ENCODE measurements at places on chromosomes 11 and 22. TPM values are rescaled to one million over a fixed set of nuclear protein-coding genes. Genes with fewer than 3 reads are reported as not detected.

DNA sequence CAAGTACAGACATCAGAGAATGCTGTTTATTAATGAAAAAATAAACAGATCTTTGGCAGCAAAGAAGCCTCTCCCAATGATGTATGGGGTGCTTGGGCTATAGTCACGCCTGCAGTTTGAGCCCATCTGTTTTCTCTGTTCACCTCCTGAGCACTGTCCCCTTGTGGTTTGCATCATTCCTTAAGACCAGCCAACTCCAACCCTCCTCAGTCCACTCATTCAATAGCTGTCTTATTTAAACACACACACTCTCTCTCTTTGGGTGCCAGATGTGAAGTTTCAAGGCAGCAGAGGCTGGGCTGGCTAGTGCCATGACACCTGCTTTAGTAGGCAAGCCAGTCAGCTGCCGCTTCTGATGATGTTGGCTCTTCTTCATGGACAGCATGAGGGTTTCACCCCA is 58.1 kb downstream of the POLD3 start:
- no peaks in the 10 kb centered on the region for H3K4me1 ChIP-seq
- H3K4me3 ChIP-seq = no peak overlapping the region
- DNase-seq = no peak
- H3K27ac ChIP-seq = no peak overlapping the region
- H3K27me3 ChIP-seq = no peaks in the 10 kb centered on the region

DNA sequence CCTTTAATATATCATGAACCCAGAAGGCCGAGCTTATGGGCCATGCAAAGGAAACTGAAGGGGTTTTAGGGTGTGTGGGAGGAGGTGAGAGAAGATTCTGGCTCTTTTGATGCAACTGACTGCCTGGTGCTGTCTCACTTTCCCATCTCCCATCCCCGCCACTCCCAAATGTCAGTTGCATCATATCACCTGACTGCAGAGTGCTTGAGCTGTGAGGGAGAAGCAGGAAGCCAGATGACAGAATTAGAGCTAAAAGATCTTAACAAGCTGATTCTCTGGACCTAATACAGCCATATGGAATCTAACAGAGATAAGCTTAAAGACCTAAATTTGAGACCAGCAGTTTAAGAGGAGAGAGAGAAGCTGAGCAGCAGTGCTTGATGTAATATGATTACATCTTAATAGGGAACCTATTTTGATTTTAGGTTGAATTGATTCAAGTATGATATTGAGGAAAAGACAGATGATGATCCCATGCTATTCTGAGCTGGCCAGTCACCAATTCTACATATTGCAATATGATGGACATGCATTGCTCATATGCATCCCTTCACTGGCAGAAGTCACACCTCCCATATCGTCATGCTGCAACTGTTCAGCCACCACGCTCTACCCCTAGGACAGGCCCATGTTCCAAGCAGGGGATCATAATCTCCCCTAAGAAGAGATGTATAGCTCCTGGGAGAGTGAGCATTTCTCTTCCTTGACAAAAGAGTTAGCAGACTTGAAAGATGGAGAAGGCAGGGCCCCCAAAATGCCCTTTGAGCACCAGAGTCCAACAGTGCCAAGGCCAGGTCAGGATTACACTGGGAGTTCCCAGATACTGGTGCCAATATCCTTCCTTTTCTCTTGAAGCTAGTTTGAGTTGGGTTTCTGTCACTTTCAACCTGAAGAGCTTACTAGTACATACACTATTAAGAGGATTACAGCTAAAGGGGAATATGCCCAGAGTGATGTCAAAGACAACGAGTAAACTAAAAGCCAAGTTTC is 44.9 kb downstream of the PLEKHA7 start:
- no peaks in the 10 kb centered on the region for H3K36me3 ChIP-seq
- peaks cover 8% of the 10 kb centered on the region for H3K4me1 ChIP-seq
- H3K27ac ChIP-seq = peak overlapping the region; percentile 52
- no peaks in the 10 kb centered on the region for H3K27me3 ChIP-seq
- DNase-seq = no peak
- no peak overlapping the region for H3K4me3 ChIP-seq

Gene MAPK1
- 91.9 TPM for total RNA-seq

Gene ARHGAP1
- total RNA-seq = 50.0 TPM

DNA sequence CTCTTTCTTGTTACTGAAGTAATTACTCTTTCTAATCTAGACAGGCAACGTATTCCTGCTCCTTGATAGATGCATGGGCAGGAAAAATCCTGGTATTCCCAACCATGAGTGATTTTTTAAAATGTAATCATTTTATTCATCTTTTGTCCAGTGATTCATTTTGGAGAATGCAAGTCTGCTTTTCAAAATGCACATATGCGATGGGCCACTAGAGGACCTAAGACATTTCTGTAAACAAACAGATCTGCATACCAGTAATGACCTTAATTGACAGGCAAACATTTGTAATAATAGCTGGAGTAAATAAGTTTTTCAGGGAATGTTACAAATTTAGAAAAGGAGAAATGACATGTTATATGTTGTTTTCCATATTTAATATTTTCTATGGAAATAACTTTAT is 1167.6 kb downstream of the JRKL start:
- DNase-seq = no peak
- H3K36me3 ChIP-seq = no peaks in the 10 kb centered on the region
- no peak overlapping the region for H3K27ac ChIP-seq
- no peak overlapping the region for H3K4me3 ChIP-seq
- no peaks in the 10 kb centered on the region for H3K27me3 ChIP-seq

Gene SLC43A3
- total RNA-seq = 333 TPM

DNA sequence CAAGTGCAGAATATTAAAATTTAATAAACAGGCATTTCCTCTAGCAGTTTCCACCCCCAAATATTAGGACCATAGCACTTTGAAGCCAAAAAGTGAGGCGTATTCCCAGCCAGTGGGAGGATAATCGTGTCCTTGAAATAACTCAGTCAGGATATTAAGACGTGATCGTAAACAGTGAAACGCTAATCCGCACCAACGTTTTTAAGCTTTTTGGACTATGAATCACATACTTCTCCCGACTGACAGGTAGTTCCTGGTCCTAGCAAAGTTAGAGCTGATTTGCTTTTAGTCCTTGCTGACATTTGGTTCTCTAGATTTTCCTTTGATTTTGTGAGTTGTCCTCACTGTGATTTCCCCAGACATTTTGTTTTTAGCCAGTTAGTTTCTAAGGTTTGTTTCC is 197.1 kb upstream of the ARHGAP20 start:
- no peak overlapping the region for H3K27ac ChIP-seq
- H3K36me3 ChIP-seq = no peaks in the 10 kb centered on the region
- no peak for DNase-seq
- H3K4me1 ChIP-seq = peaks cover 28% of the 10 kb centered on the region

- no peaks in the 10 kb centered on the region for H3K36me3 ChIP-seq
- H3K4me1 ChIP-seq = no peaks in the 10 kb centered on the region
- H3K27ac ChIP-seq = no peak overlapping the region
- no peak overlapping the region for H3K4me3 ChIP-seq
These were observed 81.8 kb upstream of the NTM start for GRCh38 chr11:131288521-131289091.

- no peak for DNase-seq
- H3K27me3 ChIP-seq = no peaks in the 10 kb centered on the region
- H3K4me1 ChIP-seq = peaks cover 46% of the 10 kb centered on the region
- H3K4me3 ChIP-seq = no peak overlapping the region
- peak overlapping the region; percentile 68 for H3K27ac ChIP-seq
These were observed 3.1 kb downstream of the TRAPPC4 start for GRCh38 chr11:119021631-119022030.

DNA sequence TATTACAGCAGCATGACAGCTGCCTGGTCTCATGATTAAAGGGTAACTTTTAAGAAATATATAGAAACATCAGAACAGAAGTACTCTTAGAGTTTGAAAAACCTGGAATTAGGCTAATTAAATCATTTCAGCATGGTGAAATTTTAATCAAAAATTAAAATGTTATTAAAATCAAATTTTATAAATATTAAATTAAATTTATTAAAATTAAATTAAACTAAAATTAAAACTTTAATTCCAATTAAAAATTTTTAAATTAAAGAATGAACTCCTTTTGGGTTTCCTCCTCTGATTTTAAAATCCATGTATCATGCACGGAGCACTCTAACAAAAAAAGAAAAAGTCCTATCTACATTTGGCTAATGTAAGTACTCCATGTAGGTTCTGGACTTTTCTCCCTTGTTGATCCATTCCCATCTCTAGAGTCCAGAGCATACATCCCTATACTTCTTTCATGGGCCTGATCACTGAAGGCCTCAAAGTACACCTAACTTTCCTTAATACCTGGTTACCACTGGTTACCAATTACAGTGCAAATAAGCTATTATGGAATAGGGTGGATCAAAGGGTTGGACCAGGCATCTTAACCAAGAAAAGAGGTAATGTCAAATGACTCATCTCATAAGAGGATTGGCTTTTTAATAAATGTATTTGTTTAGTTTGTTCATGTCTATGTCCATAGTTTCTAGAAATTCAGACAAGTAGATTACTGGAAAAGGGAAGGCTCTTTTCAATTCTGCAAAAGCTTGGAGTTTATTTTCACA is 48.4 kb upstream of the MUC15 start:
- H3K27ac ChIP-seq = no peak overlapping the region
- no peaks in the 10 kb centered on the region for H3K4me1 ChIP-seq

Gene GPR83
- 0.12 TPM for total RNA-seq

DNA sequence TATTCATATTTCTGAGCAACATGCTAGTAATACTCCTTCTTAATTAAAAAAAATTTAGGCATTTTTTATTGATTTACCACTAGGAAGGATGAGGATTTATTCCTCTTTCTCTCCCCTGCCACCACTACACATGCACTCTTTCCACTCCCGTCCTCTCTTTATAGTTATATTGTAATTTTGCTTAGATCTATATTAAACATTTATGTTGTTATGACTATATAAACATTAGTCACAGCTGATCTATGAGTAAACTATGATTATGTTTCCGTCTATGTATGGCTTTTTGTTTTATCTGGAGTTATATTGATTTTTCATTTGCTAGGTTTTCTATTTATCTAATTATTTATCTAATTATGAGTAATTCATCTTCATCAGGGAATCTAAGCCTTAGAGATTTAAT is 17.8 kb downstream of the CCDC15 start:
- H3K36me3 ChIP-seq = no peaks in the 10 kb centered on the region
- no peak overlapping the region for H3K4me3 ChIP-seq
- no peaks in the 10 kb centered on the region for H3K4me1 ChIP-seq
- H3K27me3 ChIP-seq = no peaks in the 10 kb centered on the region

DNA sequence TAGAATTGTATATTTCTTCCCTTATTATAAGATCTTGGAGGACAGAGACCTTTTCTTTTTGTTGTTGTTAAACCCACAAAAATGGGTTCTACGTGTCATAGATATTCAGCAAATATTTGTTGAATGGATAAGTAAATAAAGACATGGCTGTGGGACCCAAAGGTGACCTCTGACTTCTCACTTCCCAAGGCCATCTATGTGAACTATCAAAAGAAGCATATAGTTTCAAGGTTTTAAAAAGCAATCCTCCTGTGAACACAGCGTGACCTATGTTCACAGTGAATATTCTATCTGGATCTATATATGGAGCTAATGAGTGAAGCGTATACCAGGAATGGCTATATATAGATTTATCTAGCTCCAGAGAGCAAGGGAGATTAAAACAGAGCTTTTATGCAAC is 312.8 kb upstream of the C11orf87 start:
- no peak for DNase-seq
- no peak overlapping the region for H3K27ac ChIP-seq
- no peak overlapping the region for H3K4me3 ChIP-seq
- H3K36me3 ChIP-seq = no peaks in the 10 kb centered on the region

- no peaks in the 10 kb centered on the region for H3K36me3 ChIP-seq
- DNase-seq = no peak
- H3K27ac ChIP-seq = no peak overlapping the region
- no peaks in the 10 kb centered on the region for H3K4me1 ChIP-seq
- no peak overlapping the region for H3K4me3 ChIP-seq
- H3K27me3 ChIP-seq = peaks cover 17% of the 10 kb centered on the region
These were observed 13.7 kb downstream of the MS4A13 start for GRCh38 chr11:60528934-60529333.

DNA sequence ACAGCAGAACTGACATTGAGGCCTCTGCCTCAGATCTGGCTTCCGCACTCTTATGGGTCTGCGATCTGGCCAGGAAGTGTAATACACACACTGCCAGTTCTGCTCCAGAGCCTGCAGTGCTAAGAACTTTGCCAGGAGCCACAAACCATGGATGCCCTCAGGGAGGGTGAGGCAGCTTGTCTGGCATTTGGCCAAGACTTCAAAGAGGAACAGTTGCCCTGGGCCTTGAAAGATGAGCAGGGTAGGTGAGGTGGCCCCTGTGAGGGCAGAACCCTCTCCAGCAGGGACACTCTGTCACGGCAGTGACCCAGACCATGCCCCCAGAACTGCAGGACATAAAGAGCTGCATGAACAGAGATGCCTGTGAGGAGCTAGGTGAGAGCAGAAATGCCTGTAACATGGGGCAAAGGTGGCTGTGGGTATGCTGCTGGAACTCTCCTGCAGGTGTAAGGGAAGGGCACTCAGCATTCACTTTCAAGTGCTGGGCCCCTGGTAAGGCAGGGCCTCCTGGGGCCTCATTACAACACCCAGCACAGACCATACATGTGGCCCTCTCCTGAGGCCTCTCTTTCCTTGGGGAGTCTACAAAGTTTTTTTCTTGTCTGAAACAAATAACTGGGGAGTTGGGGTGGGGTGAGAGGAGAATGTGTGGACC is 47.3 kb downstream of the NEU3 start:
- no peaks in the 10 kb centered on the region for H3K36me3 ChIP-seq
- DNase-seq = no peak
- H3K4me3 ChIP-seq = no peak overlapping the region
- peaks cover 2% of the 10 kb centered on the region for H3K27me3 ChIP-seq
- no peak overlapping the region for H3K27ac ChIP-seq

Gene CARNS1
- 1.5 TPM for total RNA-seq

GRCh38 chr11:72668629-72669347 is 5.4 kb downstream of the PDE2A start:
- no peaks in the 10 kb centered on the region for H3K36me3 ChIP-seq
- H3K27ac ChIP-seq = no peak overlapping the region
- H3K4me1 ChIP-seq = peaks cover 11% of the 10 kb centered on the region
- H3K4me3 ChIP-seq = no peak overlapping the region
- peak; percentile 84 for DNase-seq

DNA sequence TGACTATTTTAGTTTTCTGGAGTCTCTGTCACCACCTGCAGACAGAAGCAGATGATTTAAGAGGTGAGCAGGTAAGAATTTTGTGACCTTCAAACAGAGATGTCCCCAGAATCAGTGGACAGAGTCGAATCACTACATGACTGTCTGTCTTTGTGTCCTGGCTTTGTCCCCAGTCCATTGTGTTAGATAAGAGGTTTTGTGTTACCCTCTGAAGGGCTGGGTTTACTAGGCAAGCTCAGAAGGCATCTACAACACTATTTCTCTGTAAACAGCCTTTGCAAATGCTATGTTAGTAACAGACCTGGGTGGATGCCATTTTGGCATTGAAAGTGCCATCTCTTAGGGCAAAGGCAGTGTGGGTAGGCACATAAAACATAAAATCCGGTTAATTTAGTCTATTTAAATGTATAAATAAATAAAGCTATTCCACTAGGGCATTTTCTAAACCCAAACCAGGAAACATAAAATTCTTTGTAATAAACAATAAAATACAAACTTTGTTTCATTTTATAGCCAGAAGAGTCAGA is 40.3 kb upstream of the CADM1 start:
- no peak overlapping the region for H3K4me3 ChIP-seq
- no peaks in the 10 kb centered on the region for H3K4me1 ChIP-seq
- H3K36me3 ChIP-seq = no peaks in the 10 kb centered on the region
- no peak for DNase-seq
- peaks cover 5% of the 10 kb centered on the region for H3K27me3 ChIP-seq

Gene LRP4
- total RNA-seq = 0.18 TPM

- peaks cover 14% of the 10 kb centered on the region for H3K36me3 ChIP-seq
- peaks cover 14% of the 10 kb centered on the region for H3K4me1 ChIP-seq
- peak; percentile 70 for DNase-seq
- H3K27me3 ChIP-seq = no peaks in the 10 kb centered on the region
These were observed 43.2 kb downstream of the PANX1 start for GRCh38 chr11:94171693-94172440.

Data from activated CD4-positive, alpha-beta T cell treated with anti-CD3 and anti-CD28 coated beads for 36 hours (primary cell).